ENCODE measurements at places on chromosomes 3 and 15.
A peak's percentile ranks its signal among the peaks of the same experiment; 100 is the strongest.

GRCh38 chr3:19348941-19349564 lies 200.7 kb downstream of the KCNH8 start:
- DNase-seq: peak; percentile 41

DNA sequence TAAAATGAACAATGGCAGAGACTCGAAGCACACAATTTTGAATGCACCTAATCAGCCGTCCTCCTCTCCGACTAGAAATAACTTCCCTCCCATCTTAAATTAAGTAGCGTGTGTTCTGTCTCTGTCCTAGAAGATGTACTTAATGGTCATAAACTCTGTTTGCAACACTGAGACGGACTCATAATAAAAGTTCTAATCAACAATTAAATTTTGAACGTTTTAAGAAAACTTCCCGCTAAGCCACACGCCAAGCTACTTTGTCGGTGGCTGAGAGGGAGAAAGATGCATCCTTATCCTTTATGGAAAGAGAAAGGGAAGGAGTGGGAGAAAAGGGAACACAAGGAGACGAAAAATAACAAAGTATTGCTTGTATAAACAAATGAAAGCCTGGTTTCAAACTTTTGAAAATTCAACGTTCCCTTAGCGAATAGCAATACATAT lies 989 bp downstream of the GNB4 start:
- DNase-seq: peak; percentile 36

GRCh38 chr3:18070231-18070630 lies 327.8 kb upstream of the TBC1D5 start:
- no peak for DNase-seq

DNA sequence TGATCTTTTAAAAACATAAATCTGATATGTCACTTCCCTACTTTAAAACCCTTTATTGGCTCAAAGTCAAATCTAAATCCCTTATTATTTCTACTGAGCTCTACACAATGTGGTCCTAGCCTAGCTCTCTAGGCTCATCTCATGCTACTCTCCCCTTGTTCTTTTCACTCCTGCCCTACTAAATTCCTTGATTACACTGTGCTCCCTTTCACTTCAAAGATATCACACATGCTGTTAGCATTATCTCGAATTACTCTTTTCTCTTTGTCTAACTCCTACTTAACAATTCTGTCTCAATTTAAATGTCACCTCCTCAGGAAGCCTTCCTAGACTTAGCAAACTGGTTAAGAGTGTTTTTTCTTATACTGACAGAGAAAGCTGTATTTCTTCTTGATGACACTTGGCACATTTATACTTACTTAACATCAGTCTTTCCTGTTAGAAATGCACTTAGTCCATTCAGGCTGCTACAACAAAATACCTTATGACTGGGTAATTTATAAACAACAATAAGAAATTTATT lies 102.0 kb downstream of the SCAPER start:
- DNase-seq: no peak

- DNase-seq: no peak
Measured at GRCh38 chr3:150249779-150250470, 158.2 kb upstream of the TSC22D2 start.

GRCh38 chr3:178518660-178519396 lies 17.4 kb upstream of the KCNMB2 start:
- peak; percentile 51 for DNase-seq

DNA sequence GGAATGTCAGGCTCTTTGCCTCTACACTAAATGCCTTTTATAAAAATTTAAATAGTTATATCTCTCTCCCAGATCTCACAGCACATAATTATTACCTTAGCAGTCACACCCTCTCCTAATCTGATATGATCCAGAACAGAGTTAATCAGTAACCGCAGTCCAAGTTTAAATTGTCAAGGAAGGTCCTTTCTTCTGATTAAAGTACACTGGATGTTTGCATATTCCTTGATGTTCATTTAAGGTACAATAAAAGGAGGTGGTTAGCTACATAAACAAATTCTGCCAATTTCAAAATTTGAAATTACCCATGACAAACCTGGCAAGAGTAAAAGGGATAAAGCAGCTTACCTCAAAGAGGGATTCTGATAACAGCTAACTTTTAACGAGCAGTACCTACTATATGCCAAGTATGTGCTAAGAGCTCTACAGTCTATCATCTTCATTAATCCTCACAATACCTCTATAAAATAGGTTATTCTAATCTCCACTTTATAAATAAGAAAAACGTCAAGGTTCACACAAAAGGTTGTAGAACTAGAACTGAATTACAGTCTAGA lies 4.3 kb downstream of the GOLIM4 start:
- no peak for DNase-seq

- DNase-seq: no peak
Measured at GRCh38 chr3:37498126-37499039, 324.0 kb upstream of the LRRFIP2 start.

- no peak for DNase-seq
Measured at GRCh38 chr3:55622733-55623132, 135.6 kb upstream of the WNT5A start.
